ENCODE measurements at places on chromosomes 3 and 15. TPM values are rescaled to one million over a fixed set of nuclear protein-coding genes. Genes with fewer than 3 reads are reported as not detected.

Gene C3orf70
- 0.08 TPM for polyA plus RNA-seq

Gene STX19
- not detected for polyA plus RNA-seq

Gene FRMD5
- not detected for polyA plus RNA-seq

Gene ZCWPW2
- 0.35 TPM for polyA plus RNA-seq

Gene KIF7
- polyA plus RNA-seq: not detected

Measured in CD14-positive monocyte (primary cell).